ENCODE measurements at places on chromosomes 7 and 10. TPM values are rescaled to one million over a fixed set of nuclear protein-coding genes. Genes with fewer than 3 reads are reported as not detected.

DNA sequence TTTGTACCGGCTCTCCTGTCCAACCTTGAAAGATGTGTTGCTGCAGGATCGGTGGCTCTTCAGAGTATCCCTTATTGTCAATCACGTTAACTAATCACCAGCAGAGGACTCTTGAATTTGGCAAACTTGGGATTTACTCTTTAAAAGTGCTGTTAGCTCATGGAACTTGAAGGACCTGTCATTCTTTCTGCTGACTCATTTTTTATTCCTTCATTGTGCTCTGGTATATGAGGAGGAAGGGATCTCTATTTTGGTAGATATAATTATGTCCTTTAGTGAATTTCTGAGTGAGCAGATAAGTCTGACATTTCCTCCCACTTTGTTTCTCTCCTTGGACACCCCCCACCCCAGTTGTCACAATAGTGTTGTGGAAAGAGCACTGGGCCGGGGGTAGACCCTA is 175.1 kb upstream of the HDAC9 start:
- H3K4me1 ChIP-seq, result no peaks in the 10 kb centered on the region
- peak; percentile 1 for DNase-seq
- H3K36me3 ChIP-seq, result no peaks in the 10 kb centered on the region
- H3K27me3 ChIP-seq, result no peaks in the 10 kb centered on the region

HOXA7 gene
- 4.4 TPM for total RNA-seq

DNA sequence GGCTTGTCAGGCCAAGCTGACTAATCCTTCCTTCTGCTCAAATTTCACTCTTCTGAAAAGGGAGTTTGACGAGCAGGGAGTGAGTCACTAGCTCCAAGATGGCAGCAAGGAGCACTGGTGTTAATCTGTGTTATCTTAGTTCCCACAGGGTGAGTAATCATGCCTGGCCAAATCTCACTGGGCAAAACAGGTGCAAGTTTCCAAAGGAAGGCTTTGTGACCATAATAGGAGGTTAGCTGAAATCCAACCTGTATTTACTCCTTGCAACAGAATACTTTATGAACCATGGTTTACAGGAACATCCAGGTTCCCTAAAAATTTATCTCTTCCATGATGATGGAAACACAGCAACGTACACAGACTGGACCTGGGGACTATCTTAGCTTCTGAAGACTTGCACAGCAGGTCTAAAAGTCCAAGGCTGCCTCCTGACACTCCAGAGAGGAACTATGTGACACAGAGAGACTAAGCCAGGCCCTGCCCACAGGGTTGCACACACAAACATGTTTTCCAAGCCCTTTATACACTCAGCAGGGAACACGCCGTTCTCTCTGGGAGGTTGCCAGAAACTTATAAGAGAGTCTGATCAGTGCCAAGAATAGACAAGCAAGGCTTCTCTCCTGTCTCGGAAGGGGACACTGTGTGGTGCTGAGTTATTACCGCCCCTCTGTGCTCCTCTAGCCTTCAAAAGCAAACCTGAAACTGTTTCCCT is 46.3 kb downstream of the PDK4 start:
- H3K27me3 ChIP-seq, result peaks cover 6% of the 10 kb centered on the region
- H3K27ac ChIP-seq, result no peak overlapping the region
- H3K36me3 ChIP-seq, result no peaks in the 10 kb centered on the region
- DNase-seq, result peak; percentile 97

DNA sequence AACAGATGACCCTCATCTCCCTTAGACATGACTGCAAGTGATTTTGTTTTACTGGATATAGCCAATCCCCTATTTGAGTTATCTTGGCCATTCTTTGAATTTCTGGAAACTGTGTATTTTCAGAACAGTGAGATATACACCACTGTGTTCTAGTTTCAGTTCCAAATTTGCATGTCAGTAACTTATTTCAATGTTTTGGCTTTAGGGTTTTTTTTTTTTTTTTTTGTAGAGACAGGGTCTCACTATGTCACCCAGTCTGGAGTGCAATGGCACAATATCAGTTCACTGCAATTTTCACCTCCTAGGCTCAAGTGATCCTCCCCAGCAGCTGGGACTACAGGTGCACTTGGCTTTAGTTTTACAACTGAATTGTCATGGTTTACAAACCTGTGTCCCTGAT is 67.2 kb downstream of the ATAD1 start:
- no peaks in the 10 kb centered on the region for H3K27me3 ChIP-seq
- no peak overlapping the region for H3K27ac ChIP-seq
- no peak overlapping the region for H3K4me3 ChIP-seq
- no peak for DNase-seq
- H3K4me1 ChIP-seq, result peaks cover 7% of the 10 kb centered on the region

DNA sequence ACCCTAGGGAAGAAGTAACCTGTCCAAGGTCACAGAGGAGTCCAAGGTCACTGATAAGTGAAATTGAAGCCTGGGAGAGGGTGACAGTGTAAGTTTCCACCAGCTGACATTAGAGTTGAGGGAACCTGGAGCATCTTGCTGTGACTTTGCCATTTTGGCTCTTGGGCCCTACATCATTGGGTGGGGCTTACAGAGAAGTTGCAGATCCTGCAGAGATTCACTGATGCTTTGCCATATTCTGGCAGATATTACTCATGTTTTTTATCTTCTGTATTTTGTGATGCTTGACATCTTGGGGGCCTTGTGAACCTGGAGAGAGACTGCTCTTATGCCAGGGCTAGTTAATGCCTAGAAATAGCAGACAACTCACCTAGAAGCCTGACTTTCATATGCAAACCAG is 36.5 kb downstream of the SMKR1 start:
- H3K36me3 ChIP-seq, result no peaks in the 10 kb centered on the region
- no peak overlapping the region for H3K4me3 ChIP-seq
- H3K4me1 ChIP-seq, result no peaks in the 10 kb centered on the region
- peaks cover 4% of the 10 kb centered on the region for H3K27me3 ChIP-seq

DNA sequence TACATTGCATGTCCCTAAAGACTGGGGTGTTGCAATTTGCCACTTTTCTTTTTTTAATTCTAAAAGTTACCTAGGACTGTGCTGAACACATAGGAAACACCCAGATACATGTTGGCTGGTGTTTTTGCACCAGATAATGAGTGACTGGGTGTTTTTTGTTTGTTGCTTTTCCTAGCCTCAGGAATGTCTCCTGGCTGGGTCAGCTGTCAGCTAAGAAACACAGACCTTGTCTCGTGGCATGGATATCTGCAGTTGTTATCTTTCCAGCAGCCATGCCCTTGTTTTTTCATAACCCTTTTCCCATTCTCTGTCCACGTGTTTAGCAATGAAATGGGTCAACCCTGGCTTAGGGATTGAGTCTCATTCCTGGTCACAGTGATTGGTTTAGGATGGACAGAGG is 433.9 kb upstream of the ZMIZ1 start:
- no peaks in the 10 kb centered on the region for H3K36me3 ChIP-seq
- peaks cover 23% of the 10 kb centered on the region for H3K4me1 ChIP-seq
- H3K27me3 ChIP-seq, result peaks cover 33% of the 10 kb centered on the region
- no peak overlapping the region for H3K4me3 ChIP-seq

DNA sequence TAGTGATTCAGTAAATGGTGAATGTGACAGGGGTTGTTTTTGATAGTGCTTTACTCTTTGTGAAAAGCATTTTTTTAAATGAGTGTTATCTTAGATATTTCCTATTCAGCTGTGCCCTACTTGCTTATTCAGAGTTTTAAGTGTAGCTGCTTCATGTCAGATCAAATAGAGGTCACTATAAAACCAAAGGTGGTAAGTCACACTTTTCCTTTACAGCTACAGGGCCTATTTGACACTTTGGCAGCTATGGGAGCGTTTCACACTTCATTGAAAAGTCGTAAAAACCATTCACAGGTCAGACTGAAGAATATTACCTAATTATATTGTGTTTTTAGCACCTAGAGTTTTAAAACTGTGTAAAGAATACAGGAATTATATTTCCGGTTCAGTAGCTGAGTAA is 67.3 kb downstream of the ANKIB1 start:
- H3K4me3 ChIP-seq, result no peak overlapping the region
- no peak for DNase-seq
- H3K27ac ChIP-seq, result no peak overlapping the region
- H3K4me1 ChIP-seq, result no peaks in the 10 kb centered on the region
- peaks cover 6% of the 10 kb centered on the region for H3K36me3 ChIP-seq

- H3K4me1 ChIP-seq, result no peaks in the 10 kb centered on the region
- no peak overlapping the region for H3K27ac ChIP-seq
- H3K4me3 ChIP-seq, result no peak overlapping the region
- H3K27me3 ChIP-seq, result peaks cover 18% of the 10 kb centered on the region
- DNase-seq, result no peak
- H3K36me3 ChIP-seq, result no peaks in the 10 kb centered on the region
Observed at GRCh38 chr10:69425511-69426298, 9.0 kb upstream of the TACR2 start.

EPO gene
- not detected for total RNA-seq

DNA sequence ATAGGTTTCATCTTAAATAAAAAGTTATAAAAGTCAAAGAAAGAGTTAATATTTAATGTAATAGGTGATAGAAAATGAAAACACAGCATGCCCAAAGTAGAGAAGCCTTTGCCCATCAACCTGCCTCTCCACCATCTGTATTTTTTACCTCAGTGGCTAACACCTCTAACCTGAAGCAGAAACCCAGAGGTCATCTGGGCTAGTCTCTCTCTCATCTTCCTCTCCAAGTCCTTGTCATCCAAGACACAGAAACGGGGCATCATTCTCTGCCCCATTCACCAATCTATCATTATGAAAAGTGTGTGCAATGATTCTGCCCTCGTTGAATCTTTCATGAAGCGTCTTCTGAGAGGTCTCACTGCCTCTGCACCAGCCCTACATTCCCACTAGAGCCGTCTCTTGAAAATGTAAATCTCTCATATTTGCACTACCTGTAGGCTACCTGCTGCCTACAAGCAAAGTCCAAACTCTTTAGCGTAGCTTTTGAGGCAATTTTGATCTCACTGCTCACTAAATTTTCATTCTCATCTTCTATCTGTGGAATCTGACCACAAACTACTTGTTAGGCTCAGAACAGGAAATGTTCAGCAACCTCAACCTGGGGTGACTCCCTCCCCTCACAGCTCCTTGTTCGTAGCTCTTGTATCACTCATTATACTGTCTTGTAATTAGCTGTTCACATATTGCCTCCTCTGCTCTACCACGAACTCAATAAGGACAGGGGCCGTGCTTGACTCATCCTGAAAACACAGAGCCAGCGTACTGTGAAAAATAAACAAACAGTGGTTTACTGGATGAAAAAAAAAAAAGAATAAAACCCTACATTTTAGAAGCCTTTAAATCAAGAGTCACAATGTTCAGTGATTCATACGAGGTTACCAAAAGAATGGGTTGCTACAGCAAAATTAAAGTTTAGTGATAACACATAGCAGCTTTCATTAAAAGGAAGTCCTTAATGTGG is 83.1 kb downstream of the CTNNA3 start:
- peak; percentile 77 for DNase-seq
- H3K4me1 ChIP-seq, result peaks cover 20% of the 10 kb centered on the region
- no peak overlapping the region for H3K27ac ChIP-seq
- H3K4me3 ChIP-seq, result no peak overlapping the region
- H3K27me3 ChIP-seq, result no peaks in the 10 kb centered on the region
- H3K36me3 ChIP-seq, result no peaks in the 10 kb centered on the region

- H3K27ac ChIP-seq, result no peak overlapping the region
- no peaks in the 10 kb centered on the region for H3K27me3 ChIP-seq
- H3K4me3 ChIP-seq, result no peak overlapping the region
- DNase-seq, result no peak
- H3K36me3 ChIP-seq, result no peaks in the 10 kb centered on the region
- H3K4me1 ChIP-seq, result no peaks in the 10 kb centered on the region
Observed at GRCh38 chr7:31175672-31176071, 123.6 kb downstream of the ADCYAP1R1 start.

FAM20C gene
- total RNA-seq, result 46.0 TPM

- H3K27ac ChIP-seq, result no peak overlapping the region
- H3K4me3 ChIP-seq, result no peak overlapping the region
- no peaks in the 10 kb centered on the region for H3K4me1 ChIP-seq
- no peaks in the 10 kb centered on the region for H3K27me3 ChIP-seq
- no peaks in the 10 kb centered on the region for H3K36me3 ChIP-seq
Observed at GRCh38 chr7:70886547-70886946, 245.4 kb upstream of the GALNT17 start.

GRCh38 chr7:148941598-148942275 is 57.6 kb upstream of the EZH2 start:
- no peaks in the 10 kb centered on the region for H3K36me3 ChIP-seq
- H3K27ac ChIP-seq, result peak overlapping the region; percentile 96
- H3K4me1 ChIP-seq, result peaks cover 11% of the 10 kb centered on the region
- no peaks in the 10 kb centered on the region for H3K27me3 ChIP-seq

GRCh38 chr10:28980264-28980663 is 302.9 kb downstream of the BAMBI start:
- no peaks in the 10 kb centered on the region for H3K36me3 ChIP-seq
- DNase-seq, result no peak
- peaks cover 5% of the 10 kb centered on the region for H3K27me3 ChIP-seq
- no peak overlapping the region for H3K27ac ChIP-seq
- peaks cover 8% of the 10 kb centered on the region for H3K4me1 ChIP-seq

GRCh38 chr7:151819866-151820265 is 57.0 kb downstream of the PRKAG2 start:
- H3K27me3 ChIP-seq, result peaks cover 32% of the 10 kb centered on the region
- no peak for DNase-seq
- H3K4me3 ChIP-seq, result no peak overlapping the region
- no peak overlapping the region for H3K27ac ChIP-seq

TMEM270 gene
- total RNA-seq, result not detected

- no peak overlapping the region for H3K4me3 ChIP-seq
- no peaks in the 10 kb centered on the region for H3K36me3 ChIP-seq
- H3K4me1 ChIP-seq, result peaks cover 42% of the 10 kb centered on the region
- H3K27ac ChIP-seq, result peak overlapping the region; percentile 15
Observed at GRCh38 chr7:99111591-99111990, 32.3 kb downstream of the SMURF1 start.

ZP3 gene
- total RNA-seq, result 3.5 TPM

GRCh38 chr10:83723080-83723479 is 416.2 kb upstream of the GHITM start:
- no peaks in the 10 kb centered on the region for H3K36me3 ChIP-seq
- H3K4me3 ChIP-seq, result no peak overlapping the region
- no peaks in the 10 kb centered on the region for H3K4me1 ChIP-seq
- DNase-seq, result no peak
- H3K27ac ChIP-seq, result no peak overlapping the region

DNA sequence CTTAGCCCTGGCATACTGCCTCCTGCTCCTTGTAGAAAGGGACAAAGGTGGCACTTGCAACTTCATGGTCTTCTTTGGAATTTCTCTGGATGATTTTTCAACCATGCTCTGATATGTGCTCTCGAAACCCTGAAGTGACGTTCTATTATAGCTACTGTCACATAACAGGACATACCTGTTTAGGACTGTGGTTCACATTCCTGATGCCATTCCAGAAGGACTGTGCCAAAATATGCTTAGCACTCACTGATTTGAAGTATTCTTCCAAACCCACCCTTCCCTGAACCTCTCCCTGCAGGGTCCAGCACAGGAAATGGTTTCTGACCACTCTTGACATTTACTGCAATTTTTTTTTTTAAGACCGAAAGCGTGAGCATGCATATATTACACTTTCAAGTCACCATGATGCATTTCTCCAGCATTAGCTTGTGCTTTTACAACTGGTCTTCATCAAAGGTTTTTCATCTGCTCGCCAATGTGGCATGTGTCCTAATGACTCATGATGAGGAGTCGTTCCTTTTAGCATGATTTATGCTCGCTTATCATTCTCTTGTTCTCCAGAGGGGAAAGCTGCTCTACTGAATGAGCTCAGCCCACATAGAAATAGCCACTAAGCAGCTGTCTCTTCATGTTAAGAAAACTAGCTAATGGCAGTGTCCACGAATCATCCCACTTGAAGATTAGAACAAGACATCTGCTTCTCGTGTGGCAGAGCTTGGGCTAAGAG is 135.2 kb downstream of the ADAM12 start:
- H3K36me3 ChIP-seq, result peaks cover 37% of the 10 kb centered on the region
- DNase-seq, result peak; percentile 92
- H3K27me3 ChIP-seq, result no peaks in the 10 kb centered on the region

LIPM gene
- not detected for total RNA-seq
